ENCODE measurements at places on chromosomes 7 and 10.

- DNase-seq = peak; percentile 57
Measured at GRCh38 chr10:86648704-86649427, 5.5 kb upstream of the OPN4 start.

- peak; percentile 57 for DNase-seq
Measured at GRCh38 chr10:17984056-17984455, 32.3 kb downstream of the SLC39A12 start.

DNA sequence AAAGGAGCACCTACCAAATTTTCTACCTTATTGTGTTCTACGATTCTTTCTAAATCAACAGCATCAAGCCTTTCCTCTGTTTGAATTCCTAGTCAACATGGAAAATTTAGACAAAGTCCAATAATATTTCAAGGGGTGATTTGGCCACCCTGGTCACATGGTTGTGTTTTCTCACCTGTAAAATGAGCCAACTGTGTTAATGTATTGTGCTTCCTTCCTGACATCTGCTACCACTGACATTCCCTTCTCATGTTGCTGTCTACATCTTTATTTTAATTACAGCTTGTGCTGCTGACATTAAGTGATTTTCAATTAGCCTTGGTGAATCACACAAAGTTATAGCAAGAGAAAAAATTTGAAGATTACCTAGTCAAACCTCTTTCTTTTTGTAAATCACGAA lies 83.0 kb upstream of the NPSR1 start:
- peak; percentile 48 for DNase-seq

DNA sequence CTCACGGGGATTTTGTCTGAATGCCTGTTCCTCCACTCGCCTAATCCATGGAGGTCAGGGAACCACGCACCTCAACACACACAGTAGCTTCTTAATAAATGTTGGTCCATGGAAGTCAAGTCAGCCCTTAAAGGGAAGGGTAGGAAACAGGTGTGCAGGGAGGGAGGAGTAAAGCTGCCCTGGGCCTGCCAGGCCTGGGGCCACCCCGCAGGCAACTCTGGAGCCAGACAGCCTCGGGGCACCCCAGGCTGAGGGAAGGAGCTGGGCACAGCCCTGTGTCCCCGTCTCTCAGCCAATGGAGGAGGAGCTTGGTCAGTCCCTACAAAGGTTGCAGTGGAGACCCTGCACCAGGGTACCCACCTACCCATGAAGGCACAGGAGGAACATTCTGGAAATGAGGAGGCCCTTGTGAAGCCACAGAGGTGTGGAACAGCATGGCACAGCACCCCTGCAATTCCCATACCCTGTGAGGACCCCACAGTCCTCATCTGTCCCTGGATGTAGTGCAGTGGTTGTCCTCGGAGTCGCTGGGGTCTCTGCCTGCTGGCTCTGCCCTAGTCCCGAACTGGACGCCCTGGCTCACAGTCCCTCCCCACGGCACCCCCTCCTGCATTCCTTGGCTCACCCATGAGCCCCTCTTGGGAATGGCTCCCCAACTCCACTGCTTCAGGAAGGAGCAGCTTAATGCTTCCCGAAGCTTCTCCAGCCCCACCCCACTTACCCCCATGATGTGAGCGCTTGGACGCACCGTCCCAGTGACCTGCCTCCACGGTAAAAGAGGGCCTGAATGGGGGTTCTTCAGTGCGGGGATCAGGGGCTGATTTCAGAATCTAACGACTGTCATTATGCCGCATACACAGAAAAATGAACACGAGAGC lies 79.2 kb upstream of the INSIG1 start:
- no peak for DNase-seq

All from kidney tubule cell (primary cell).